ENCODE measurements at places on chromosomes 7 and 10.

GRCh38 chr10:109924087-109924486 is 776 bp upstream of the XPNPEP1 start:
- DNase-seq = no peak
- peak overlapping the region; percentile 43 for H3K27ac ChIP-seq
- H3K4me1 ChIP-seq = peaks cover 37% of the 10 kb centered on the region
- H3K36me3 ChIP-seq = peaks cover 11% of the 10 kb centered on the region
- H3K27me3 ChIP-seq = peaks cover 10% of the 10 kb centered on the region

GRCh38 chr10:50437248-50437647 is 185.9 kb upstream of the ASAH2 start:
- H3K4me1 ChIP-seq = peaks cover 50% of the 10 kb centered on the region
- H3K4me3 ChIP-seq = no peak overlapping the region
- no peaks in the 10 kb centered on the region for H3K27me3 ChIP-seq
- no peak overlapping the region for H3K27ac ChIP-seq

DNA sequence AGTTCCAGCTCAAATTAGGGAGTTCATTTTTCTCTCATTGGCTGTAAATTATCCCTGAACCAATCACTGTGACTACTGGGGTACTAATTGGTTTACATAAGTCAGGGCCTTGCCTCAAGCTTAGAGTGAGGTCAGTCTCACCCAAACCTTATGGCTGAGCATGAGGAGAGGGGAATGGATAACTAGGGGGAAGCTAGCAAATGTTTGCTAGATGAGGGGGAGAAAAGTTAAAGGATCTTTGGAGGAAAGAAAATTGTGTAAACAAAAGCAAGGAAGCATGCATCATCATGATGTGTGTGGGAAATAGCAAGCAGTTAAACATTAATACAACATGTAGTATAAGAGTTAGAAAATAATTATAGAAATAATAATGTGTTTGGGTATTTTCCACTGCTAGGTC is 121.9 kb downstream of the BBS9 start:
- H3K27ac ChIP-seq = no peak overlapping the region
- no peak overlapping the region for H3K4me3 ChIP-seq
- H3K27me3 ChIP-seq = no peaks in the 10 kb centered on the region
- no peaks in the 10 kb centered on the region for H3K4me1 ChIP-seq

DNA sequence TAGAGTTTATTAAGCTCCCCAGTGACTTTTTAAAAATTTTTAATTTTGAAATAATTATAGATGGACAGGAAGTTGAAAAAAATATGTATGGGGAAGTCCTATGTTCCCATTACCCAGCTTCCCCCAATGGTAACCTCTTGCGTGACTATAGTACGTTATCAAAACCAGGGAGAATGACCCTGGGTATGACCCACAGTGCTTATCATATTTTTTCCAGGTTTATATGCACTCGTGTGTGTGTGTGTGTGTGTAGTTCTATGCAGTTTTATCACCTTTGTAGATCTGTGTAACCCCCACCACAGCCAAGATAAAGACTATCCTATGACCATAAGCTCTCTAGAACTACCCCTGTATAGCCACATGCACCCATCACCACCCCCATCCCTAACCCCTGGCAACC is 72.8 kb downstream of the TBXAS1 start:
- no peaks in the 10 kb centered on the region for H3K4me1 ChIP-seq
- H3K27me3 ChIP-seq = peaks cover 23% of the 10 kb centered on the region
- no peaks in the 10 kb centered on the region for H3K36me3 ChIP-seq
- DNase-seq = no peak

GRCh38 chr7:12827219-12827821 is 139.9 kb downstream of the ARL4A start:
- H3K4me3 ChIP-seq = no peak overlapping the region
- H3K36me3 ChIP-seq = no peaks in the 10 kb centered on the region
- no peak for DNase-seq
- H3K27me3 ChIP-seq = peaks cover 4% of the 10 kb centered on the region
- H3K27ac ChIP-seq = no peak overlapping the region

GRCh38 chr7:101772508-101773211 is 44.8 kb upstream of the CUX1 start:
- H3K27ac ChIP-seq = no peak overlapping the region
- no peak overlapping the region for H3K4me3 ChIP-seq
- no peaks in the 10 kb centered on the region for H3K4me1 ChIP-seq
- H3K27me3 ChIP-seq = peaks cover 13% of the 10 kb centered on the region
- H3K36me3 ChIP-seq = no peaks in the 10 kb centered on the region

DNA sequence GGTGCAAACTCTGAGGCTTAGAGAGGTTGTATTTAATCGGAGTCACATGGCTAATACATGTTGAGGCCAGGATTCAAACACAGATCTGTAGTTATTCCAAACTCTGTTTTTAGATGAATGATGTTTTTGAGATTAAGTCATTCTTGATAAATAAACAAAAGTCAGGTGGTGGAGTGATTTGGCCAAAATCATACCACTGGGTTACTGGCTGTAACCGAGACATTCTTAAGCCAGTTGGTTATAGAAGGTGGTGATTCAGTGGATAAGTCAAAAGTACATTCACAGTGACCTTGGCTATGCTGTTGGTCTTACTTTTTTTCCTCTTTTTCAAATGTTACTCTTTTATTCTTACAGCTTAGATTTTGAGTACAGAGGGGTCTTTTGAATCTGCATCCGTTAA is 361.4 kb downstream of the KIF20B start:
- no peak overlapping the region for H3K4me3 ChIP-seq
- no peak overlapping the region for H3K27ac ChIP-seq
- no peak for DNase-seq
- H3K27me3 ChIP-seq = no peaks in the 10 kb centered on the region
- H3K36me3 ChIP-seq = no peaks in the 10 kb centered on the region

- no peaks in the 10 kb centered on the region for H3K27me3 ChIP-seq
- no peak overlapping the region for H3K27ac ChIP-seq
- H3K4me3 ChIP-seq = no peak overlapping the region
These were observed 183.2 kb upstream of the TRIM24 start for GRCh38 chr7:138276891-138277290.

GRCh38 chr7:56447864-56448693 is 331.9 kb upstream of the NUPR2 start:
- H3K27ac ChIP-seq = no peak overlapping the region
- no peaks in the 10 kb centered on the region for H3K27me3 ChIP-seq
- no peak overlapping the region for H3K4me3 ChIP-seq

DNA sequence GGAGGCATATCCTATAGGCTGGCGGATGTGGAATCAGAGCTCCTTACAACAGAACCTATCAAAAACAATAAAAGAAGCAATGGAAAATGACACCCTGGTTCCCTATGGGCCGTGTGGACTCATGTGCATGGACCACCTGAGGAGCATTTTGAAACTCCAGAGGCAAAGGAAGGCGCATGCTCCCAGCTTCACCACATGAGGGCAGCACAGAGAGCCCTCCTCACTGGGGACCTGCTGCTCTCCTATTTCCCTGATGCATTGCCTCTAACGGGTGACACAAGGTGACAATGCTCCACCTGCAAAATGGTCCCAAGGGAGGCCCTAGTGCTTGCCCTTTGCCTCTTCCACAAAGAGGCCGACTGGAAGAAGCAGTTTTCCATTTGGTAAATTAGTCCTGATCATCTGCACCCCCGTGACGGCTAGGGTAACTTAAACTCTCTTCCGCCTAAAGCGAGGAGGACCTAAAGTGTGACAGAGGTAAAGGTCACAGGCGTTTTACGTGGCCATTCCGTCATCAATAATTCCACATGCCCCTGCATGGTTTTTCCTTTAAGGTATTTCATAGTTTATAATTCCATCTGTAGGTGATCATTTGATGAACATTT is 67.7 kb downstream of the GPAM start:
- H3K27me3 ChIP-seq = peaks cover 2% of the 10 kb centered on the region
- H3K36me3 ChIP-seq = no peaks in the 10 kb centered on the region
- H3K4me1 ChIP-seq = no peaks in the 10 kb centered on the region
- H3K27ac ChIP-seq = no peak overlapping the region
- no peak overlapping the region for H3K4me3 ChIP-seq
- peak; percentile 14 for DNase-seq

- no peaks in the 10 kb centered on the region for H3K27me3 ChIP-seq
- no peak overlapping the region for H3K4me3 ChIP-seq
- H3K4me1 ChIP-seq = peaks cover 48% of the 10 kb centered on the region
- no peak overlapping the region for H3K27ac ChIP-seq
- H3K36me3 ChIP-seq = peaks cover 13% of the 10 kb centered on the region
These were observed 181.2 kb upstream of the ANK3 start for GRCh38 chr10:60570896-60571295.

DNA sequence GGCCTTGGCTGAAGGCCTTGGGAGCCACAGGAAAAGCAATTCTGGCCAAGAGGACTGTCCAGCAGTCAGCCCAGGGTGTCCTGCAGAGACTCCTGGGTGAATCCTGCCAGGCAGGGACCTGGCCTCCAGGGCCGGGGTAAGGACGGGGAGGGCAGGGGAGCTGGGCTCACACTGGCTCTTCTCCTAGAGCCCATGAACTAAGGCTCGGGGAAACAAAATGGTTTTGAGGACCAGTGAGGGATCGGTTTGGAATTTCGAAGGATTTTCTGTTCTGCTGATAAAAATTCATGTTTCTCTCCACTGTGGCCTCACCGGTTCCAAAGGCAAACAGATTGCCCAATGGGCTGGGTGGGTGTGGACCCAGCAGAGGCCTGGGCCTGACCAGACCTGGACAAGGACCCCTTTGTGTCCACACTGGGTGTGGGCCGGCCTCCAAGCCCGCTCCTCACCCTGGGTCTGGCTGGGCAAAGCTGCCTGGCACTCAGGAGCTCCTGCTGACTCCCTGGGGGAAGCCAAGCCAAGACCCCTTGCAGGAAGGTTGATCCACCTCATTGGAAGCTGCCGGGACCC is 27.3 kb downstream of the FAM20C start:
- no peaks in the 10 kb centered on the region for H3K27me3 ChIP-seq
- H3K4me3 ChIP-seq = no peak overlapping the region
- H3K4me1 ChIP-seq = no peaks in the 10 kb centered on the region
- DNase-seq = no peak
- no peak overlapping the region for H3K27ac ChIP-seq

DNA sequence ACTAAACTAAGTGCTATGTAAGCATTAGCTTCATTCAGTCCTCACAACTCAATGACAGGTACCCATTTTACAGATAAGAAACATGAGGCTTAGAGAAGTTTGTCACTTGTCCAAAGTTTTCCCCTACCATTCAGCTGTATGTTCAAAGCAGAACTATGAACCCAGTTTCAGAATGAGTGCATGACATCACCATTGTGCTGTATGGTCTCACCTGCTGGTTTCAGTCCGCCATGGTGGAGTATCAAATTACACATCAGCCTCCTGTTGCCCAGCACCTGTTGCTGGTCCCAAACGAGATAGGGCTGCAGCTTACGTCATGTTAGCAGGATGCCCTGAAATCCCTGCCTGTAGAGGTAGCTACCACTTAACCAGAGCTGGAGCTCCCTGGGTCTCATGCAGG is 95.0 kb downstream of the DYNC1I1 start:
- no peak for DNase-seq
- H3K27ac ChIP-seq = no peak overlapping the region
- no peaks in the 10 kb centered on the region for H3K27me3 ChIP-seq
- no peaks in the 10 kb centered on the region for H3K36me3 ChIP-seq
- no peak overlapping the region for H3K4me3 ChIP-seq

GRCh38 chr10:119301397-119301796 is 94.0 kb downstream of the GRK5 start:
- peaks cover 70% of the 10 kb centered on the region for H3K4me1 ChIP-seq
- H3K27ac ChIP-seq = peak overlapping the region; percentile 94
- no peaks in the 10 kb centered on the region for H3K27me3 ChIP-seq
- peaks cover 26% of the 10 kb centered on the region for H3K36me3 ChIP-seq

GRCh38 chr7:22845221-22845834 is 22.7 kb upstream of the TOMM7 start:
- no peak overlapping the region for H3K4me3 ChIP-seq
- H3K27me3 ChIP-seq = peaks cover 4% of the 10 kb centered on the region
- H3K4me1 ChIP-seq = no peaks in the 10 kb centered on the region

Measured in T-helper 2 cell treated with Interferon-gamma antibody and Interleukin-4, amounts not matched to agents 5 μg/mL and 100 μg/mL, for 36 hours (primary cell).